Activated CD8-positive, alpha-beta memory T cell treated with anti-CD3 and anti-CD28 coated beads, Interleukin-2, amount 10 ng/mL, durations not matched to agents 7 days and 5 days (primary cell): ENCODE measurements at places on chromosomes 11 and 22. TPM values are rescaled to one million over a fixed set of nuclear protein-coding genes. Genes with fewer than 3 reads are reported as not detected.

Gene TEX54
- total RNA-seq, result not detected

Gene A4GALT
- total RNA-seq, result 0.61 TPM

Gene TECTA
- 0.28 TPM for total RNA-seq

Gene MAPK11
- total RNA-seq, result 18.5 TPM

Gene HTR3A
- total RNA-seq, result not detected

Gene NCAM1
- total RNA-seq, result 4.1 TPM

Gene OR56A1
- total RNA-seq, result not detected

Gene SNX19
- total RNA-seq, result 41.5 TPM

GRCh38 chr11:129315781-129316579 is 59.7 kb upstream of the BARX2 start:
- no peak for DNase-seq
- no peak overlapping the region for H3K4me3 ChIP-seq
- H3K27me3 ChIP-seq, result no peaks in the 10 kb centered on the region
- H3K4me1 ChIP-seq, result no peaks in the 10 kb centered on the region

DNA sequence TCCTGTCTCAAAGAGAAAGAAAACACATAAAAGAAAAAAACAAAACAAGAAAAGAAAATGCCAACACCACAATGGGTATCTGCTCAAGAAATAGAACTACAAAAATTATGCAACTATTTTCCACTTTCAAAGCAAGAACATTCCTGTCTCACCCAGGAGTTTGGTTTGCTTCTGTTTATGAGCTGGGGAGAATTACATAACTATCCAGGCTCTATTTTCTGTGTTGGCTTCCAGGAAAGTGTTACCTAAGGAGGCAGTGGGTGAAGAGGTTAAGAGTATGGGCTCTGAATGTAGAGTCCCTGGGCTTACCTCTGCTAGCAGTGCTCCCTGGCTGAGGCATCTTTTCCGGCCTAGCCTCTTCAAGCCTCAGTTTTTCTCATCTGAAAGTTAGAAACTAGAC is 426.7 kb downstream of the MIAT start:
- no peak overlapping the region for H3K27ac ChIP-seq
- no peaks in the 10 kb centered on the region for H3K36me3 ChIP-seq
- DNase-seq, result no peak
- H3K4me1 ChIP-seq, result no peaks in the 10 kb centered on the region
- H3K27me3 ChIP-seq, result peaks cover 13% of the 10 kb centered on the region

- peaks cover 69% of the 10 kb centered on the region for H3K27me3 ChIP-seq
- no peaks in the 10 kb centered on the region for H3K36me3 ChIP-seq
- H3K27ac ChIP-seq, result no peak overlapping the region
- no peak overlapping the region for H3K4me3 ChIP-seq
- peaks cover 7% of the 10 kb centered on the region for H3K4me1 ChIP-seq
These were observed 2.6 kb upstream of the PDGFB start for GRCh38 chr22:39247361-39247760.

GRCh38 chr11:82631722-82632630 is 101.7 kb downstream of the FAM181B start:
- DNase-seq, result no peak
- H3K27me3 ChIP-seq, result no peaks in the 10 kb centered on the region
- no peaks in the 10 kb centered on the region for H3K4me1 ChIP-seq
- no peak overlapping the region for H3K27ac ChIP-seq

DNA sequence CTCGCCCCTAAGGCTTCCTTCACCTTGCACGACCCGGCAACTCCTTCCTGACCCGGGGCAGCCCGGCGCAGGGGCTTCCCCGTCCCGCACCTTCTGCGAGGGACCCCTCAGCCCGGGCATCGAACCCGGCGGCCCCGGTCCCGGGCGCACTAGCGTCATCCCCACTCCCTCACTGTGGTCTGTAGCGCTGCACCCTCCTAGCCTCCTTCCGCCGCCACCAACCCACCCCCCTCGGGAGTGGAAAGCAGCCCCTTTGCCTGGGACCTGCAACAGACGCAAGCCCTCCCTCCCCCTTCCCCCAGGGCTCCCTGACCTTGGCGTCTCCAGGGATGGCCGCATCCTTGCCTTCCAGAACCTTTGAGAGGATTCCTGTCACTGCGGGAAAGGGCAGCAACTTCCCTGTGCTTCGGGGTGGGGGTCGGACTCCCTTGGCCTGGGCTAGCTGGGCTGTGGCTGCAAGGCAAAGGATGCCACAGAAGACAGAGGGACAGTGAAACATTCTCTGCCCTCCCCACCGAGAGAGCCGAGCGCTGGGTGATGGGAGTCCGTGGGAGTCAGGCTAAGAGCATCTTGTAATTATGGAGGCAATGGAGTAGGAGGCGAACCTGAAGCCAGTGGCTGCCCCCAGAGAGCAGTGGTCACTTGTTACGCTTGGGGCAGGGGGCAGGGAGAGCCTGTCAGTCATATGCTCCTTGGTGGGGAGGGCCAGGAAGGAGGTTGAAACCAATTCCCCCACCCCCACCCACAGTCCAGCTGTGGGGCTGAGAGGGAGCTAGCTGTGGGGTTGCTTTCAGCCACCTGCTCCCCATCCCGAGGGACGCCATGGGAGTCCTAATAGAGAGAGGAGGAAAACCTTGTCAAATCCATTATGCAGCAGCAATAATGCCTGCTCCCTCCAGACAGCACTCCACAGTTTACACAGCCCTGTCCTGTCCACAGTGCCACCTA is 920 bp downstream of the TMEM132A start:
- H3K36me3 ChIP-seq, result peaks cover 23% of the 10 kb centered on the region
- H3K27me3 ChIP-seq, result peaks cover 41% of the 10 kb centered on the region
- no peak overlapping the region for H3K27ac ChIP-seq
- H3K4me3 ChIP-seq, result peak overlapping the region; percentile 15
- no peak for DNase-seq

DNA sequence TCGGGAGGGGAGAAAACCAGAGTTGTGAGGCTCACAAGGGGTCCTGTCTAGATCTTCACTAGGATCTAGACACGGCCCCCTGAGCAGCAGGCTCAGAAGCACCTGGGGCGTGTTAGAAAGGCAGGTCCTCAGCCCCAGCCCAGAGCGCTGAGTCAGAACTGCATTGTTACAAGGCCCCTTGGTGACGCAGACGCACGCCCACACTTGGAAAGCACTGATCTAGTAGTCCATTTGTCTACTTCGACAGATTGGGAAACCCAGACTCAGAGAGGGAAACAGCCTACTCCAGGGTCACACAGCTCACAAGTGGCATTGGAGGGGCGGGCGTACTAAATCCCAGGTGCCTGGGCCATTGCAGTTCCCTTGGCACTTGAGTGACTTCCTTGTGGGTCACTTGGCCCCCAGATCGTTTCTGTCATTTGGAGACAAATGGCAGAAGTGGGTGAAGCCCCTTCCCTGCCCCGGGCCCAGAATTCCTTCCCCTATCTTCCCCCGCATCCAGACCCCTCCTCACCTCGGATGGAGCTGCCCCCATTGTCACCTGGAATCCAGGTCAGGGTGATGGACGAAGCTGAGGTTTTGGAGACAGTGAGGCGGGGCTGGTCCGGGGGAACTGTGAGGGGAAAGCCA is 110.8 kb downstream of the CEP164 start:
- no peak overlapping the region for H3K27ac ChIP-seq
- H3K4me3 ChIP-seq, result no peak overlapping the region
- peaks cover 12% of the 10 kb centered on the region for H3K27me3 ChIP-seq
- H3K36me3 ChIP-seq, result no peaks in the 10 kb centered on the region
- peaks cover 9% of the 10 kb centered on the region for H3K4me1 ChIP-seq
- peak; percentile 54 for DNase-seq

DNA sequence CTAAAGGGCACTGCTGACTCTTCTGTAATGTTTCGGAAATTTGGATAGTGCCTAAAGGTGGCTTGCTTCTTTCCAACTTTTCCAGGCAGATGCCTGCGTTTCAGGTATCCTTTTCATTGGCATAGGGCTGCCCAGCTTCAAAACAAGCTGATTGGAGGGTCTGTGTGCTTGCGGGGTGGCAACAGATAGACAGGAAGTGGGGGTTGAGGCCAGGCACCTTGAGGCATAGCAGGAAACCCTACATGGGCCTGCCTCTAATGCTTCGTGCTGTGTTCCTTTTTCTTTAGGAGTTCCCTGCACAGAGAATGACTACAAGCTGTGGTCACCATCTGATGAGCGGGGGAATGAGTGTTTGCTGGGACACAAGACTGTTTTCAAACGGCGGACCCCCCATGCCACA is 92.2 kb upstream of the SORL1-AS1 start:
- H3K4me3 ChIP-seq, result no peak overlapping the region
- peaks cover 38% of the 10 kb centered on the region for H3K36me3 ChIP-seq
- DNase-seq, result peak; percentile 67
- H3K4me1 ChIP-seq, result peaks cover 29% of the 10 kb centered on the region
- H3K27ac ChIP-seq, result peak overlapping the region; percentile 38
- no peaks in the 10 kb centered on the region for H3K27me3 ChIP-seq

- H3K27ac ChIP-seq, result no peak overlapping the region
- H3K27me3 ChIP-seq, result no peaks in the 10 kb centered on the region
- no peak overlapping the region for H3K4me3 ChIP-seq
- no peaks in the 10 kb centered on the region for H3K36me3 ChIP-seq
These were observed 5.9 kb upstream of the FCHSD2 start for GRCh38 chr11:73147771-73148681.

DNA sequence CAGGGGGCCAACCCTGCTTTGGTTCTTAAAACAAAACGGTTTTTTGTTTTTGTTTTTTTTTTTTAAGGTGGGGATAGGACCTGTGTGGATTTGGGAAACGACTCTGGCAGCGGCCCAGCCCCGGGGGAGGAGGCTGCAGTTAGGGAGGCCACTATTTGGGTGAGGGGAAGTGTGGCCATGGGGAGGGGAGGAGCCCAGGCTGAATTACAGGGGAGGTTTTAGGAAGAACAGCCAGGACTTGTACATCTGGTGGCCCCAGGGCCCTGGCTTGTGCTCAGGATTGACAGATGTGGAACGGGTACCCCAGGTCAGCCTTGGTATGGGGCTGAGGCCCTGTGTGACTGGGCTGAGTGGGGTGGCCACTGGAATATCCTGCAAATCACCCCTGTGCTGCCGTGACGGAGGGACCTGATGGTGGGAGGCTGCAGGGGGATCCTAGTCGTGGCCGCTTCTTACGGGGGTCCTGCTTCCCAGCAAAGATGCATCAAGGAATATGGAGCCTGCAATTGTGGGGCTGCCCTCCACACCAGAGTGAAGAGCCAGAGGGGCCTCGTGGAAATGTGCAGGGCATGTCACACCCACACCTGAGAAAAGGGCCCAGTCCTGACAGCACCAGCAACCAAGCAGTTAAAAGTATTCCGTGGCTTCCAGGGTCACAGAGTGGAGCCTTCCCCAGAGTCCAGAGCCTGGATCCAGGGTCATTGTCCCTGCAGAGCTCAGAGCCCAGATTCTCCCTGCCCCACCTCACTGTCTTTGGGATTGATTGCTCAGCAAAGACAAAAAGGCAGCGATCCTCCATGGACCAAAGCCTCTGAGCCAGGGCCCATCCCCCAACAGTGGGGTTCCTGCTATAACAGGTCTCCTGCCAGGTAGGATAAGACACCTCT is 55.2 kb upstream of the WNT7B start:
- peaks cover 12% of the 10 kb centered on the region for H3K4me1 ChIP-seq
- no peaks in the 10 kb centered on the region for H3K36me3 ChIP-seq
- DNase-seq, result no peak

DNA sequence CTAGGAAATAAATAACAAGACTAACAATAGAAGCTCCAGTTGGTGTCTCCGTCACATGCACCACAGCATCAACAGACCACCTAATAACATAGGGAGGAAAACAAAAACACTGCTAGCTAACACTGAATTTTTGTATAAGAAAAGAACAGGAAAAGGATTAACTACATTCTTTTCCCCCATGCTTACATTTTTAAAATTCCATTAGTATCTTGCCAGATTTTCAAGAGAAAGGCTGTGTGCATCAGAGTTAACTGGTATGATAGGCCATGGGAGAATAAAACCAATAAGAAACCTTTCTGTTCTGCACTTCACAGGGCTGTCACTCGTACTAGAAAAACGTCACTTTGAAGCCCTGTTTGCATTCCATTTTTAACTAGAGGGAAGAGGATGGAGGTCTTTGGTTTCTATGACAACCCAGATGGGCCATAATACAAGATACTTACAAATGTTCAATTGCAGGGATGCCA is 79.0 kb downstream of the LARGE2 start:
- no peak overlapping the region for H3K27ac ChIP-seq
- no peak for DNase-seq
- peaks cover 2% of the 10 kb centered on the region for H3K4me1 ChIP-seq
- no peaks in the 10 kb centered on the region for H3K27me3 ChIP-seq

- no peak overlapping the region for H3K4me3 ChIP-seq
- peaks cover 2% of the 10 kb centered on the region for H3K4me1 ChIP-seq
- no peaks in the 10 kb centered on the region for H3K36me3 ChIP-seq
- H3K27me3 ChIP-seq, result no peaks in the 10 kb centered on the region
- no peak for DNase-seq
- no peak overlapping the region for H3K27ac ChIP-seq
These were observed 123.9 kb downstream of the CTNND1 start for GRCh38 chr11:57885298-57886050.

DNA sequence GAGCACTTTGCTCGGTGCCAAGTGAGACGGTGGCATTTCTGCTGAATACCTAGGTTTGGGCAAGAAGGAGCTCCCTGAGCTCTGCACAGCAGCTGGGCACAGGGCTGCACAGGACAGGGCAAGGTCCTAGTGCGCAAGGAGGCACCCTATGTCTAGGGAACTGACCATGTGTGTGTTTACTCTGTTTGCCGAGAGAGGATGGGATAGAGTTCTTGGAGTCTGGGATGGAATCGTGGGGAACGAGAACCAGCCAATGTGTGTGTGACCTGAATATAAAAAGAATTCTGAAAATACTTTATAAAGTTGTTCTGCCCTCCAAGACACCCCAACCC is 179.5 kb upstream of the NECTIN1 start:
- H3K36me3 ChIP-seq, result no peaks in the 10 kb centered on the region
- H3K4me3 ChIP-seq, result no peak overlapping the region
- no peak overlapping the region for H3K27ac ChIP-seq
- H3K4me1 ChIP-seq, result no peaks in the 10 kb centered on the region

GRCh38 chr22:36331912-36332622 is 55.7 kb downstream of the MYH9 start:
- peak overlapping the region; percentile 99 for H3K27ac ChIP-seq
- H3K4me3 ChIP-seq, result peak overlapping the region; percentile 77
- peak; percentile 88 for DNase-seq
- H3K27me3 ChIP-seq, result no peaks in the 10 kb centered on the region
- H3K36me3 ChIP-seq, result peaks cover 82% of the 10 kb centered on the region

DNA sequence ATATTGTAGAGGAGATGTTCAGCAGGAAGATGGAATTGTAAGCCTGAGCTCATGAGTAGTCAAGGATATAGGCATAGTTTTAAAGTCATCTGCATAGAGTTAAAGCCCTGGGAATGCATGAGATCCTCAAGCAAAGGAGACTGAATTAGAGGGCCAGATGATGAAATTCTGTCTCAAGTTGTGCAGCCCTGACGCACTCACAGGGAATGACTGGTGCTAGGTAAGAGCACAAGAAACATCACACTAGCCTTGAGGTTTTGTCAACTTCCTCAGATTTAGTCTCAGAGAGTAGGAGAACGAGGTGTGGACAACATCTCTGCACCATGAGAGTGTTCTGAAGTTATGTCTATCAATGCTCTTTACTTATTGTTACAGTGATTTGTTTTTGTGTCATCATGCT is 5.8 kb downstream of the RAB38 start:
- H3K27ac ChIP-seq, result no peak overlapping the region
- H3K4me3 ChIP-seq, result no peak overlapping the region
- H3K36me3 ChIP-seq, result no peaks in the 10 kb centered on the region
